Activated T-cell treated with anti-CD3 and anti-CD28 coated beads for 24 hours (primary cell): ENCODE measurements at places on chromosomes 4 and X.

- DNase-seq, result peak; percentile 34
These were observed at the start of gene GDI1 for GRCh38 chrX:154436983-154437752. Gene GDI1, plus strand, starts transcription at chrX:154437154. Its CDS starts 101 bp downstream, at chrX:154437255.

GRCh38 chr4:26806331-26806730 is 54.3 kb upstream of the STIM2 start:
- no peak for DNase-seq

- no peak for DNase-seq
These were observed 377.4 kb downstream of the SMARCA1 start for GRCh38 chrX:129145840-129146272.

DNA sequence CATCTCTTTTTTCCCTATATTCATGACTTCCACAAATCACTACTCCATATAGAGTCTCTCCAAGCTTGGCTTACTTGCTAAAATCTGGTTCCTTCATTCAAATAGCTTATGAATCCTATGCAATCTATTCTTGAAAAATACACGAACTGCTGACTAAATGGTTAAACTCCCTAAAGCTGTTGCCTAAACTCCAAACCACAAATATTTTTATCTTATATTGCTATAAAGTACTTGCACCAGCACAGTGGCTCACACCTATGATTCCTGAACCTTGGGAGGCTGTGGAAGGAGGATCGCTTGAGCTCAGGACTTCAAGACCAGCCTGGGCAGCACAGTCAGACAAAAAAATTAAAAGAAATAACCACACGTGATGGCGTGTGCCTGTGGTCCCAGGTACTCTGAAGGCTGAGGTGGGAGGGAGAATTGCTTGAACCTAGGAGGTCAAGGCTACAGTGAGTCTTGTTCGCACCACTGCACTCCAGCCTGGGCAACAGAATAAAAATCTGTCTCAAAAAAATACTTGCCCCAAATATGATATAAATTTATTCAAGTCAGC is 2.2 kb downstream of the FBXO8 start:
- no peak for DNase-seq

DNA sequence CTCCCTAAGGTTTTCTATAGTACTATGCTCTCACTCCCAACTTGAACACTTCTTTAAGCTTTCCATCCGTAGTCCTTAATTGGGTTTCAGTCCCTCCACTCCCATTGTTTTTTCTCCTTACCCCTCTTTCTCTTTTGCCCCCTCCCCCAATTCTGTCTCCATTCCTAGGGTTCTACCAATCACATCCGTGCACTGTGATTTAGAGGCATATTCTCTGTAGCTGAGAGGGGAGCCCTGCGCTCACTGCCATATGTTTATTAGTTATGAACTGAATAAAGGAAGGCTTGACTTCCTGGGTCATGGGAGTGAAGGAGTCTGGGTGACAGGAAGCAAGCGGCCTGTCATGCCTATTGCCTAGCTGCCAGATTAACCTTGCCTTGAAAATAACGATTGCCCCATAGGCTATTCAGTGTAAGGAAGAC is 471 bp downstream of the MCTS1 start:
- DNase-seq, result peak; percentile 10

- DNase-seq, result no peak
These were observed 97.0 kb upstream of the LDB2 start for GRCh38 chr4:16995451-16995850.

- DNase-seq, result no peak
These were observed 86.3 kb upstream of the MYOZ2 start for GRCh38 chr4:119049342-119049741.

DNA sequence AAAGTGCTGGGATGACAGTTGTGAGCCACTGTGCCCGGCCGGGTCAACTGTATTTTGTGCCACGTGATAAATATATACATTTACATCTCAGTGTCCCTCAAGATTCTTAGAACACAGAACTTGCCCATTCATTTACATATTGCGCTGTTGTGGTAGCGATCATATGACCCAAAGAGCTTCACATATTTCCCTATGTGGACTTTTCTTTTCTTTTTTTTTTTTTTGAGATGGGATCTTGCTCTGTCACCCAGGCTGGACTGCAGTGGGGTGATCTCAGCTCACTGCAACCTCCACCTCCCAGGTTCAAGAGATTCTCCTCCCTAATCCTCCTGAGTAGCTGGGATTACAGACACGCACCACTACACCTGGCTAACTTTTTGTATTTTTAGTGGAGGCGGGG is 180.7 kb downstream of the DHRSX start:
- no peak for DNase-seq

- no peak for DNase-seq
These were observed 156.6 kb upstream of the SCML1 start for GRCh38 chrX:17580539-17581152.

DNA sequence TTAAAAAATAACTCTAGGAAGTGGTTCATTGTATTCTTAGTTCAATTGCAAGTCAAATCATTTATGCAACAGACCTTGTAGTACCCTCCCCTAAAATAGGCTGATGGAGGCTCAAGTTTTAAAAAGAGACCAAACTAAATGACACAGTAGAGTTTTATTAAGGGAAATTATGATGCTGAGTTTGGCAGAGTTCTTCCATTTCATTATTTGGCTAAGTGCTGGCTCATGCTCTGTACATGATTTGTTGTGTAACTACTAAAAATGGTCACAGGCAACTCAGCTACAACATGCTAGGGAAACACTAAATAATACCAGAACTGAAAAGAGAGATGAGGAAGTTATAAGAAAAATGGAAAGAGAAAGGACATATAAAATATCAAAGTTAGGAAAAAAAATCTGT is 96.1 kb upstream of the TFDP3 start:
- no peak for DNase-seq

GRCh38 chrX:38206542-38206941 is 14.1 kb downstream of the SRPX start:
- no peak for DNase-seq

DNA sequence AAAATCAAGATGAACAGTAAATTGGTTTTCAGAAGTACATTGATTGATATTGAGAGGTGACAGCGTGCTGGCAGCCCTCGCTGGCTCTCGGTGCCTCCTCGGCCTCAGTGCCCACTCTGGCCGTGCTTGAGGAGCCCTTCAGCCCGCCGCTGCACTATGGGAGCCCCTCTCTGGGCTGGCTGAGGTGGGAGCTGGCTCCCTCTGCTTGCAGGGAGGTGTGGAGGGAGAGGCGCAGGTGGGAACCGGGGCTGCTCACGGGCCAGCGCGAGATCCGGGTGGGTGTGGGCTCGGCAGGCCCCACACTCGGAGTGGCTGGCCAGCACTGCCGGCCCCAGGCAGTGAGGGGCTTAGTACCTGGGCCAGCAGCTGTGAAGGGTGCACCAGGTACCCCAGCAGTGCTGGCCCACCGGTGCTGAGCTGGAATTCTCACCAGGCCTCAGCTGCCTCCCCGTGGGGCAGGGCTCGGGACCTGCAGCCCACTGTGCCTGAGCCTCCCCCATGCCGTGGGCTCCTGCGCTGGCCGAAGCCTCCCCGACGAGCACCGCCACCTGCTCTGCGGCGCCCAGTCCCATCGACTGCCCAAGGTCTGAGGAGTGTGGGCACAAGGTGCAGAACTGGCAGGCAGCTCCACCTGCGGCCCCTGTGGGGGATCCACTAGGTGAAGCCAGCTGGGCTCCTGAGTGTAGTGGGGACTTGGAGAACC is 25.2 kb downstream of the RAP2C start:
- DNase-seq, result no peak

DNA sequence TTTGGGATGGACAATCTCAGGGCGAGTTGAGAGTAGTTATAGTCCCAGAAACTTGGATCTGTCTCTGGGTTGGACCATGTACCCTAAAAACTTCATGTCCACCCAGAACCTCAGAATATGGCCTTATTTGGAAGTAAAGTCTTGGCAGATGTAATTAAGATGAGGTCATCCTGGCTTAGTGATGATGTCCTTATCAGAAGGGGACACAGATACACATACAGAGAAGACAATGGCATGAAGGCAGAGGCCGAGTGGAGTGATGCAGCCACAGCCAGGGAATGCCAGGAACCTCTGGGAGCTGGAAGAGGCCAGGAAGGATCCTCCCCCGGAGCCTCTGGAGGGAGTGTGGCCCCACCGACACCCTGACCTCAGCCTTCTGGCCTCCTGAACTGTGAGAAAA is 61.2 kb upstream of the STX18 start:
- no peak for DNase-seq

DNA sequence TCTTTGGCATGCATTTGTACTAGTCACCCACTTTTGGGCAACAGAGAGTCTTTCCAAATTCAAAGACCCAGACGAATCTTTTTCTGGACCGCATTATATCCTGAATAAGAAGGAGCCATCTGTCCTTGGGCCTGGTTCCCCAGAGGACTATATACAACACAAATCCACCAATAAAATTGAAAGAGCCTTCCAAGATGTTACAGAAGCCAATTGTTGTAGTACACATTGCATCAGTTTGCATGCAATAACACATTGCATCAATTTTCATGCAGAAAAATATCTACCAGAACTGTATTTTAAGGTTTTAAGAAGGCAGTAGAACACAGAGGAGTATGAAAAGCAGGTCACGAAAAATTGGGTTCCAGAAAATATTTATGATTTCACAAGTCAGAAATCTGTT is 203.2 kb downstream of the HTR2C start:
- DNase-seq, result no peak

DNA sequence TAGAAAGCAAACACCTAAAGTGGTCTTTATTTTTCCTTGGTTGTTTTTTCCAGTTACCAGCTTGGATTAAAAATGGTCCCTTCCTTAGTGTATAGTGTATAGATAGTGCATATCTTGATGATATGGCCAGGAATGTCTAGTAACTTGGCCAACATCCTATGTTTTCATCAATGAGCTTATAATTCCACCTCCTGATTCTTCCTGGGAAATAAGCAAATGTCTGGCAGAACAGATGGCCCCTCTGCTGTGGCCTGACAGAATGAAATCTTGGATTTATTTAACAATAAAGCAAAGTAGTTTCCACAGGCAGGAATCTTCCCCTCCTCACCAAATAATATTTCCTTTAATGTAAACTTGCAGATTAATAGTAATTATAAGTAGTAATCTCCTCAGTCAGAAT is 6.1 kb downstream of the SCARB2 start:
- no peak for DNase-seq

GRCh38 chrX:148382983-148383382 is 117.4 kb upstream of the AFF2 start:
- no peak for DNase-seq

GRCh38 chrX:9853307-9853706 is 67.1 kb downstream of the SHROOM2 start:
- no peak for DNase-seq

- no peak for DNase-seq
These were observed 365.3 kb upstream of the TEX13C start for GRCh38 chrX:124954402-124954801.

DNA sequence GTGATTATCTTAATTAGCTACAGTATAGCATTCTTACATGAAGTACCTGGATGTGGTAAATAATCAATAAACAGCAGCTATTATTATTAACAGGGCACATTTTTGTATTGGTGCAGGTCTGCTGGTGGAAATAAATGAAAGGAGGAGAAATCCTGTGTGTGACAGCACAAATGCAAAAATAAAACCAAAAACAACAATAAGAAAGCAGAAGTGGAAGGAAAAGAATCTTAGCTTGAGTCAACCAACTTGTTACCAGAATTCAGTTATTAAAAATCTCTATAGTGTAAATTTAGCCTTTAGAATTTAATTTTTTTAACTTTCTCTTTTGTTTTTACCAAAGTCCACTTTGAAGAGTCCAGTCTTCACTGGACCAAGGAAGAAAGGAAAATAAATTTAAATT is 63.1 kb upstream of the LSM6 start:
- no peak for DNase-seq

DNA sequence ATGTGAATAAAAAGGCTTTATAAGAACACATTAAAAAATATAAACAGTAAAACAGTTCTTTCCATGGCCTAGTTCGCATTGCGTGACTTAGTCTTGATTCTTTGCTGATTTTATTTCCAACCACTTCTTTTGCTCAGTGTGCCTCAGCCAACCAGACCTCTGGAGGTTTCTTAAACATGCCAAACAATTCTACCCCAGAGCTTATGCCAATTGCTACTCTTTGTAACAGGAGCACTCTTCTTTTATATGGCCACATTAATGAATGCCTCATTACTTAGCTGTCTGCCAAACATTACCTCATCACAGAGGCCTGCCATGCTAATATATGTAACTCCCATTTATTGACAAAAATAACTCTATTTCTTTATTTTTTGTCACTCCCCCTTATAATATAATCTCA is 202.3 kb downstream of the NDST4 start:
- no peak for DNase-seq

DNA sequence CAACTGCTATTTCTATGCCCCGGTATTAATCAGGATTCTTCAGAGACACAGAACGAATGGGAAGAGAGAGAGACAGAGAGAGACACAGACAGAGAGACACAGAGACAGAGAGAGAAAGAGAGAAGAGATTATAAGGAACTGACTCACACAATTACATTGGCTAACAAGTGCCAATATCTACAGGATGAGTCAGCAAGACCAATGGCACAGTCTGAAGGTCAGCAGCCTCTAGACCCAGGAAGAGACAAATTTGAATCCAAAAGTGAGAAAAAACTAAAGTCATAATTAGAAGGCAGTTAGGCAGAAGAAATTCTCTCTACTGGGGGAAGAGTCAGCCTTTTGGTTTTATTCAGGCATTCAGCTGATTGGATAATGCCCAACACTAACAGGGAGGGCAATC is 187.3 kb downstream of the MAB21L2 start:
- no peak for DNase-seq

GRCh38 chr4:151231915-151232595 is 44.9 kb upstream of the PRSS48 start:
- no peak for DNase-seq

- DNase-seq, result no peak
These were observed 66.7 kb downstream of the RBMX2 start for GRCh38 chrX:130468395-130468923.

GRCh38 chr4:14816623-14817261 is 185.5 kb upstream of the CPEB2 start:
- no peak for DNase-seq

- no peak for DNase-seq
These were observed 114.0 kb downstream of the PCDH10 start for GRCh38 chr4:133263104-133263503.

GRCh38 chr4:173288296-173288695 is 45.9 kb downstream of the HMGB2 start:
- peak; percentile 60 for DNase-seq

- no peak for DNase-seq
These were observed 61.4 kb upstream of the TMEM150C start for GRCh38 chr4:82623121-82623683.

- no peak for DNase-seq
These were observed 176.4 kb downstream of the ADGRA3 start for GRCh38 chr4:22339491-22339890.

DNA sequence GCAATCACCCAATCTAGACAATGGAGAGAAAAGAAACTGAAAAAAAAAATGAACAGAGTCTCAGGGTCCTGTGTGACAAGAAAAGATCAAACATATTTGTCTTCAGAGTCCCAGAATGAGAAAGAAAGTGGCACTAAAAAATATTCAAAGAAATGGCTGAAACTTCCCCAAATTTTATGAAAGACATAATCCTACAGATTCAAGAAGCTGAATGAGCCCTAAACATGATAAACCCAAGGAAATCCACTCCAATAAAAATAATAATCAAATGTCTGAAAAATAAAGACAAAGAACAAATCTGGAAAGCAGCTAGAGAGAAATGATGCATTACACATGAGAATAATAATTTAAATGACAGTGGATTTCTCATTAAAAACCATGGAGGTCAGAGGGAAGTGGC is 130.3 kb upstream of the CITED1 start:
- no peak for DNase-seq
